ENCODE measurements at places on chromosomes 1 and 21.

- DNase-seq: no peak
Measured at GRCh38 chr1:221573756-221574155, 168.1 kb downstream of the DUSP10 start.

- DNase-seq: no peak
Measured at GRCh38 chr1:33784876-33785275, 79.0 kb upstream of the HMGB4 start.

DNA sequence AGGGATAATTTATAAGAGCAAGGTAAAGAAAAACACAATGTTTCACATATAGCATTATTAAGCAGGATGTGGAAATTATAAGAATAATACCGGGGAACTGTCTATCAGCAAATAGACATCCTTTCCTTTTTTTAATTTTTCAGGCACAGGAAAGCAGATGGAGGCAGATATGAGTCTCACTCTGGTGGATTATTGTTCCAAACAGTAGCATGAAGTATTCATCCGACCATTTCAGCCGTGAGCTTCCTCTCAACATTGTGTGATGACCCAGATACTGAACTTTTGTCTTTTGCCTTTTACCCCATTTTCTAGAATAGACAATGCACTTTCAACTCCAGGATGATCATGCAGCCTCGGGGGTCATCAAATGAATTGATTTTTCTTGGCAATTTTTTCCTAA lies 599.8 kb downstream of the ADGRL2 start:
- no peak for DNase-seq

DNA sequence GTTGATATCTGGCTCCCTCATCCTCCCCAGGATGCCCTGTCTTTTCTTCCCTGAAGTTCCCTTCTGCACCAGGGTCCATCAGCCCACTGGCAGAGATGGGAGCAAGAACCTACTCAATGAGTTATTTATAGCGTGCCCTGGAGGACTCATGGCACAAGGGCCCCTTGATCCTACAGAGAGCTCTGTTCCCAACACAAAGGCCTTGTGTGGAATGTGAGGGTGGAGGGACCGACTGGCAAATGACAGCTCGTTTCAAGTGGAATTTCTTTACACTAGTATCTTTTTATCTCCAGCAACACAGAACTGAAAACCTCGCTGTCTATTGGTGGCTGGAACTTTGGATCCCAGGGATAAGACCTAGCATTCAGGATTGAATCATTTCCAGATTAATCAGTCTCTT lies 22.4 kb downstream of the CHI3L2 start:
- DNase-seq: no peak

GRCh38 chr1:71080230-71080738 lies 551 bp downstream of the ZRANB2 start:
- DNase-seq: no peak

DNA sequence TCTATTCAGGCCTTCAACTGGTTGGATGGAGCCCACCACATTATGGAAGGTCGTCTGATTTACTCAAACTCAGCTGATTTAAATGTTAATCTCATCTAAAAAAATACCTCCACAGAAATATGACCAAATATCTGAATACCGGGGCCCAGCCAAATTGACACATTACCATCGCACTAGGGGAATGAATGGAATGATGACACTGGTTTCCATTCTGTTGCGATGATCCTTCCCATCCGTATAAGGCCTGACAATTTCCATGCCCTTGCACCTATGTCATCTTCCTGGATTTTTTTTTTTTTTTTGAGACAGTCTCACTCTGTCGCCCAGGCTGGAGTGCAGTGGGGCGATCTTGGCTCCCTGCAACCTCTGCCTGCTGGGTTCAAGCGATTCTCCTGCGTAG lies 397.5 kb downstream of the KIF26B start:
- no peak for DNase-seq

- DNase-seq: no peak
Measured at GRCh38 chr1:97457446-97458089, 463.3 kb downstream of the DPYD start.

GRCh38 chr1:177048314-177049069 lies 116.0 kb downstream of the ASTN1 start:
- DNase-seq: no peak

DNA sequence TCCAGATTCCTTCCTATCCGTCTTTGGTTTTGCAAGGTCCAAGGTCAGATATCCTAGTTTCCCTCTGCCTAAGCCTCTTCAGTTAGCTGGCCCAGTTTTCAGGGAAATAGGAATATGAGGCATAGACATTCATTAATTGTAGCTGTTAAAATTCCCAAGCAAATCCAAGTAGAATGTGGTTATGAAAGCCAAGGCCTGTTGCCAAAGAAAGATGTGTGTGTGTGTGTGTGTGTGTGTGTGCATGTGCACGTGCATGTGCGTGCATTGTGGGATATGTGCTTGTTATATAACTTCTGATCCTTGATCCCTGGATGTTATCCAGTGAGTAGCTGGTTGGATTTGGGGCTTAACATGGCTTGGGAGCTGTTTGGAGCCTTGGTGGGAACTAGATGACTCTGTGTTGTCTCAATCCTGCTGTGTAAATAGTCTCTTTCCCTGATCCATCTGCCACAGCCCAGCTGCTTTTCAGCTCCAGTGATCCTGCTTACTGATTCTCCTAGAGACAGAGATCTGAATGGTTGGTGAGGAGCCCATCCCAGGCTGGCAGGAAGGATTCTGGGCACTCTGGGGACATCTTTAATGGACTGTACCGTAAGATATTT lies 70.6 kb upstream of the GCLM start:
- DNase-seq: no peak

DNA sequence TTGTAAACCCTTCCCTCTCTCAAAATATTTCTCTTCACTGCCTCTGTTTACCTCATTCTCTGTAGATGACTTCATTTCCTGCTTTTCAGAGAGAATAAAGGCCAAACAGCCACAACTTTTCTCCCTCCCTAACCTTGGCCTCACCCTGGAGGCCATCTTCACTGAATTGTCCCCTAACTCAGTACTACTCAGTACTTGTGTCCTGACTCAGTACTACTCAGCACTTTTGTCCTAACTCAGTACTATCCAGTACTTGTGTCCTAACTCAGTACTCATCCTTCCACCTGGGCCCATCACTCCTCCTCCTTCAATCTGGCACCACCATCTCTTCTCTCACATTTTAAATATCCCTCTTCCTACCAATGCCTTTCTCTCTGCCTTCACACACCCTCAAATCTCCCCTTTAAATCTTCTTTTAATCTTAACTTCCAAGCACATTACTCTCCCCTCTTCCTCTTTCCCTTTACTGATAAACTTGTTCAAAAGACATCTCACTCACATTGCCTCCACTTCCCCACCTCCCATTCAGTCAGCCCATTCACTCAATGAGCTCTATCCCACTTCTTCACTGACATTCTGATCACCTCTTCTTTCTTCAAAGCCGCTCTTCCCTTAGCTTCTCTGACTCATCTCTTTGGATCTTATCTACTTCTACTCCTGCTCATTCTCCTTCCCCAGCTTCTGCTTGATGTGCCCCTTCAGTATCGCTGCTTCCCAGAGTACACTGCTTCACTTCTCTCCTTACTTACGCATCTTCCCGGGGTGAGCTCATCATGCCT lies 121.4 kb downstream of the RNF220 start:
- no peak for DNase-seq

- no peak for DNase-seq
Measured at GRCh38 chr1:29542548-29542947, 306.2 kb downstream of the PTPRU start.

- DNase-seq: no peak
Measured at GRCh38 chr1:58497499-58497898, 49.0 kb downstream of the OMA1 start.

- no peak for DNase-seq
Measured at GRCh38 chr1:189550498-189550897, 927.2 kb downstream of the BRINP3 start.

DNA sequence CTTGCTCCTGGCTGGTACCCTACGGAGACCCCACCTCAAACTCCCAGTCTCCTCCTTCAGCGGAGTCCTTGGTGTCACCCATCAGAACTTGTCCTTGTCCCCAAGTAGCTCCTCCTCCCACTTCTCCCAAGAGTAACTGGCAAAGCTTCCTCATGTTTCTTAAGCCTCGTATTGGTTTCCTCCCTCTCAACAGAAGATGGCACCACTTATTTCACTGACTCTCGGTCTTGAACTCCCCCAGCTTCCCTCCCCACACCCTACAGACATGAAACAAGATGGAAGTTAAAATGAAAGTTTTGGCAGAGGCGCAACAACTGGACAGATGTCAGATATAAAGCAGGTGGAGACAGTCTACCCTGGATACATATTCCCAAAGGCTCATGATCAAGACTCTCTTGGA lies 13.4 kb downstream of the RAB7B start:
- no peak for DNase-seq

DNA sequence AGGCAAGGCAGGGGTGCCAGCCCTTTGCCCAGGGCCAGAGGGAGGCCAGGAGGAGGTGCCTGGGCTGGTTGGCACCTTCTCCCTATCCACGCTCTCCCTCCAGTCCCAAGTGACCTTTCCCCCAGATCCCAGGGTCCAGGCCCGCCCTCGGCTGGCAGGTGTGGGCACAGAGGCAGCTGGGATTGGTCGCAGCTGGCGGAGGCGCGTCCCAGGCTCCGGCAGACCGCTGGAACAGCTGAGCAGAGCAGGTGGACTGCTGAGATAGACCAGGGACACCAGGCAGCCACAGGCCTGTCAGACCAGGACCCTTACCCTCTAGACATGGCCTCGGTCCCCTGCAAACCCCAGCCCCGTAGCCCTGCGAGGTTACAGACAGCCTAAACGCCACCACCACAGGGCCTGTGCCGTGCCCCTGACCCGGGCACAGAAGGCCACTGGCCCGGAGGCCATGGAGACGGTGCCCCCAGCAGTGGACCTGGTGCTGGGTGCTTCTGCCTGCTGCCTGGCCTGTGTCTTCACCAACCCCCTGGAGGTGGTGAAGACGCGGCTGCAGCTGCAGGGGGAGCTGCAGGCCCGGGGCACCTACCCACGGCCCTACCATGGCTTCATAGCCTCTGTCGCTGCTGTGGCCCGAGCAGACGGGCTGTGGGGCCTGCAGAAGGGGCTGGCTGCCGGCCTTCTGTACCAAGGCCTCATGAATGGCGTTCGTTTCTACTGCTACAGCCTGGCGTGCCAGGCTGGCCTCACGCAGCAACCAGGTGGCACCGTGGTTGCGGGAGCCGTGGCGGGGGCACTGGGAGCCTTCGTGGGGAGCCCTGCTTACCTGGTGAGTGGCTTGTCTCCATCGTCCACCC lies at the start of gene SLC25A34:
Gene SLC25A34 (plus strand): TSS at position 221 of the 854 bp plus-strand sequence. CDS start 228 bp downstream, at position 449.
- DNase-seq: no peak

DNA sequence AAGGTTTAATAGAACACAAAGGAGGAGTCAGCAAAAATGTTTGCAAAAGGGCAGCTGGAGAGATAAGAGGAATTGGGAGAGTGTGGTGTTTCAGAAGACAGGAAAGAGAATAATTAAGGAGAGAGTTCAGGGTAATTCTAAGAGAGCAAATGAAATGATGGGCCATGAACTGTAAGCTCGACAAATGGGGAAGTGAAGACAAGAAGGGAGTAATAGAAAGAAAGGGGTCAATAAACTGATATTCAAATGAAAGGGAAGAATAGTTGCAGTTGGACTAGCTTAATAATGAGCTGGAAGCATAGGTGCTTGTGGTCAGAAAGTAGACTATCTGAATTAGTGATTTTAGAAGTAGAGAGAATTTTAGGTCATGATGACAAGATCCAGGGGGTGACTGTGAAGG lies 15.6 kb upstream of the RNF220 start:
- no peak for DNase-seq

DNA sequence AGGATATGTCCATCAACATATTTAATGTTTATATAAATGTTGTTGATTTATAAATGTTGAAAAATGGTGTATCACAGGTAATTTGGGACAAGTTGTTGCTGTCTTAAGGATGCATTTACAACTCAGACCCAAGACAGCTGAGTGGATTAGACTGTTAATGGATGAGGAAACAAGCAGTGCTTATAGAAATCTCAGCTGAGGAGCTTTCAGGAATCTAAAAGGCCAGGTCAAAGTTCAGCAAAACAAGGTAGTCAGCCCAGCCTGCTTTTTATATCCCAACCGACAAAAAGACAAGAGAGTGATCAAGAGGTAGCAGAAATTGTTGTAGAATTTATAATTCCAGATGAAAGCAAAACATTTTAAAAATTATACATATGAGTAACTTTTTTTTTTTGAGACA lies 16.6 kb upstream of the USP1 start:
- DNase-seq: no peak

DNA sequence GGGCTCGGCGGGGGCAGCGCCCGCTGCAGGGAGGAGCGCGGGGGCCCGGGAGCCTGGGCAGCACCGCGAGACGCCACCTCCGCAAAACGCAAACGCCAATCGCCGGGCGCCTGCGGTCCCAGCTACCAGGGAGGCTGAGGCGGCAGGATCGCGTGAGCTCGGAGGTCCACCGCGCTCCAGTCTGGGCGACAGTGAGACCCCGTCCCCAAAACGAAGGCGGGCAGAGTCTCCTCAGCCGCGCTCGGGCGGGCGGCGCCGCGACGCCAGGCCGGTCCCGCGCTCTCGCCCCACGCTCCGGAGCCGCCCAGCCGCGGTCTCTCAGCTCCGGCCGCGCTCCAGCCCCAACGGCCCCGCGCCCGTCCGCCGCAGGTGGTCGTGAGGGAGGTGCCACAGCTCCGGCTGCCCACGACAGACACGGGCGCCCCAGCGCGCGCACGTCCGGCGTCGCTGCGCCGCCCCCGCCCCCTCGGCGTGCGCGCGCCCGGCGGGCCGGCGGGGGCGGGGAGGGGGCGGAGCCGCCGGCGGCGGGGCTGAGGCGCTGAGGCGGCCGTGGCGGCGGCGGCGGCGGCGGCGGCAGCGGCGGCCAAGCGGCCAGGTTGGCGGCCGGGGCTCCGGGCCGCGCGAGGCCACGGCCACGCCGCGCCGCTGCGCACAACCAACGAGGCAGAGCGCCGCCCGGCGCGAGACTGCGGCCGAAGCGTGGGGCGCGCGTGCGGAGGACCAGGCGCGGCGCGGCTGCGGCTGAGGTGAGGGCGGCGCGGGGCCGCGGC lies at the start of gene ADARB1:
Gene ADARB1 (plus strand): TSS at position 533 of the 770 bp plus-strand sequence. CDS start 97,077 bp downstream, outside the sequence.
- peak; percentile 53 for DNase-seq

GRCh38 chr1:176692431-176692830 lies 229.5 kb downstream of the PAPPA2 start:
- DNase-seq: no peak

- no peak for DNase-seq
Measured at GRCh38 chr21:39153842-39154241, 29.4 kb downstream of the PSMG1 start.

GRCh38 chr1:67635055-67635809 lies 49.8 kb upstream of the GADD45A start:
- DNase-seq: no peak

GRCh38 chr1:10724948-10725847 lies 71.2 kb downstream of the CASZ1 start:
- DNase-seq: no peak
